ENCODE measurements at places on chromosomes 1 and 21.

DNA sequence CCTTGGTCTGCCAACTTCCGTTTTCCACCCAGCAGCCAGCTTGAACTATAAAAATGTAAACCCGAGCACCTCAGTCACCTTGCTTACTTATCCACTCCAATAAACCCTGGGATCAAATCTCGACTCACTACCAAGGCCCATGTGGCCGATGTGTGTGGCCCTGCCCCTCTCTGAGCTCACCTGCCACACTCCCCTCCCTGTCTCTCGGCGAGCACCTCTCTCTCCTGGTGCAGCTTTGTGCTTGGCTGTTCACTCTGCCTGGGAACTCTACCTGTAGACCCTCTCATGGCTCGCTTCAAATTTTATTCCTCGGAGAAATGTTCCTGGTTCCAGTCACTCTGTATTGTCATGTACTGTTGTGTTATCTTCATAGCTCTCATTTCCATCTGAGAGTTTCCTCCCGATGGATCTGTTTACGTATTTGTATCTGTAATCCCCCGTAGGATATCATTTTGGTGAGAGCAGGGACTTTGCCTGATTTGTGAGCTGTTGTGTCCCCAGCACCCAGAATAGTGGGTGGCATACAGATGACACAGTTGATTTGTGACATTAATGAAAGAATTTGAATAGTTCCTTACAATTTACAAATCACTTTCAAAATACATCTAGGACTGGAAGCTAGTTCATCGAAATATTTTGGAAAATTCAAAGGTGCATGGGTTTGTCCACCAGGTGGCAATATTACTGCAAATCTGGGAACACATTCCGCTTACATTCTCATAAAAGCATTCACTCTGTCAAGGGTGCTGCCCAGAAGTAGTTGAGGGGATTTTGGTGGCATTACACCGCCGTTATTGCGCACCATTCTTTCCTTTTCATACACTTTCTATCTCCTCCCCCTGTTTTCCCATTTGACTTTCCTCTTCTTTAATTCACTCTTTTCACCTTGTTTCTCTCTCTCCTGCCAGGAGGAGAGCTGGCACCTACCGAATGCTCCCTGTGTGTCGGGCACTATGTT is 95.3 kb downstream of the ABCA4 start:
- DNase-seq: peak; percentile 74

GRCh38 chr1:10540277-10541005 is 65.7 kb downstream of the PEX14 start:
- DNase-seq: no peak

GRCh38 chr1:198647055-198647454 is 8.2 kb downstream of the PTPRC start:
- no peak for DNase-seq

DNA sequence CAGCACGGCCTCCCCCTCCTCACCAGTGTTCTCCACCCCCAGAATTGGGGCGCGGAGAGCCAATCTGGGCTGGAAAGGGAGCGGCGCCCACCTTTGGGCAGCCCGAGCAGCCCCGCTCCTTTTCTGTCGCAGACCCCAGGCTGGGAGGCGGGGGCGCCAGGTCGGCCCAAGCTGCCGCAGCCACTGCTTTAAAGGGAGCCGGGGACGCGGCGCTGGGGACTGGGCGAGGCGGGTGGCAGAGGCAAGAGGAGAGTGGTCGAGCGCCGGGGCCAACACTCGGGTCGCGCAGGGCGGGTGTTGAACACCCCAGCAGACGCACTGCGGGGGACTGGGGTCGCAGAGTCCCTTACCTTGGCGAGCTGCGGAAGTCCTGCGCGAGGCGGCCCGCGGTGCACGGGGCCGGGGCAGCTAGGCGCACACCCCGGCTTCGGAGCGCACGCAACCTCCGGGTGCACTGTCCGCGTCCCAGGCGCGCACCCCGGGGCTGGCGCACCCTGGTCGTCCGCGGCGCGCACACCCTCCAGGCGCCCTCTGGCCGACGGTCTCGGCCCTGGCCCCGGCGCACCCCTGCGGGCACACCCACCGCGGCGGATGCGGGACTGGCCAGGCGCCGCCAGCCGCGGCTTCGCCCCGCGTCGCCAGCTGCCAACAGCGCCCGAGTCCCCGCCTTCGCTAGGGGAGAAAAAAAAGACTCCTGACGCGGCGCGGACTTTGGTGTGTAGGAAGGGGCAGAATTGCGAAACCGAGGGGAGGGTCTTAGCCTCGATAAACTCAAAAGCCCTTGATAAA is at the start of gene KANK4:
Gene KANK4, minus strand, starts transcription at position 679 of the 789 bp plus-strand sequence. CDS start 37,870 bp downstream, outside the sequence.
- DNase-seq: no peak

All from amniotic stem cell (primary cell).